T-cell (primary cell): ENCODE measurements at places on chromosomes 3 and 15. TPM values are rescaled to one million over a fixed set of nuclear protein-coding genes. Genes with fewer than 3 reads are reported as not detected.
A peak's percentile ranks its signal among the peaks of the same experiment; 100 is the strongest.

The CFAP91 gene
- total RNA-seq: 1.2 TPM

The ZMAT3 gene
- total RNA-seq: 24.2 TPM

The TMEM39A gene
- total RNA-seq: 35.4 TPM

The ARGFX gene
- total RNA-seq: not detected

The POC1A gene
- total RNA-seq: 1.7 TPM

The CLSTN2 gene
- under 0.01 TPM for total RNA-seq

The ACAA1 gene
- total RNA-seq: 95.4 TPM

The RBP2 gene
- not detected for total RNA-seq

The ASB7 gene
- total RNA-seq: 17.7 TPM

DNA sequence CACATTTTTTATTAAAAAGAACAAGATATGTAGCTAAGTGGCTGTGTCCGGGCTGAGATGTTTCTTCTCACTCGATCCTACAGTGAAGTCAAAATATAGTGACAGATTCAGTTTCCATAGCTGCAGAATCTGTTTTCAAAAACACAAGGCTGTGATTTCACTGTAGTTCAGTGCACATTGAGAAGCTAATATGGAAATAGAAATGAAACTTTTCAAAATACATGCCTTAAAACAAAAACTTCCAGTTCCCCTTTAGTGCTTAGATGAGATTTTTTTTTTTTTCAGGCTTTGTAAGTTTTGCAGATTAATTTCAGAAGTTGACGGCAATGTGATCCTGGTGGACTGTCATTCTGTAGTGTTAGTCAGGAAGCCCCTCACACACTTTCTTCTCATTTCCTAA, 23.8 kb upstream of the TRAK1 start:
- no peak overlapping the region for H3K27ac ChIP-seq
- DNase-seq: no peak
- H3K27me3 ChIP-seq: no peaks in the 10 kb centered on the region
- no peak overlapping the region for H3K4me3 ChIP-seq

GRCh38 chr3:195911041-195911945, 2.9 kb upstream of the TNK2 start:
- H3K27me3 ChIP-seq: peaks cover 6% of the 10 kb centered on the region
- no peak overlapping the region for H3K27ac ChIP-seq
- no peaks in the 10 kb centered on the region for H3K36me3 ChIP-seq
- no peak for DNase-seq

GRCh38 chr15:62105266-62105665, 38.5 kb downstream of the C2CD4A start:
- H3K4me1 ChIP-seq: no peaks in the 10 kb centered on the region
- no peak overlapping the region for H3K4me3 ChIP-seq
- no peak overlapping the region for H3K27ac ChIP-seq
- H3K27me3 ChIP-seq: no peaks in the 10 kb centered on the region
- no peak for DNase-seq

- no peaks in the 10 kb centered on the region for H3K4me1 ChIP-seq
- no peaks in the 10 kb centered on the region for H3K36me3 ChIP-seq
- no peak overlapping the region for H3K27ac ChIP-seq
- H3K4me3 ChIP-seq: no peak overlapping the region
- no peaks in the 10 kb centered on the region for H3K27me3 ChIP-seq
These were observed 101.8 kb downstream of the NFKBIZ start for GRCh38 chr3:101950985-101951733.

DNA sequence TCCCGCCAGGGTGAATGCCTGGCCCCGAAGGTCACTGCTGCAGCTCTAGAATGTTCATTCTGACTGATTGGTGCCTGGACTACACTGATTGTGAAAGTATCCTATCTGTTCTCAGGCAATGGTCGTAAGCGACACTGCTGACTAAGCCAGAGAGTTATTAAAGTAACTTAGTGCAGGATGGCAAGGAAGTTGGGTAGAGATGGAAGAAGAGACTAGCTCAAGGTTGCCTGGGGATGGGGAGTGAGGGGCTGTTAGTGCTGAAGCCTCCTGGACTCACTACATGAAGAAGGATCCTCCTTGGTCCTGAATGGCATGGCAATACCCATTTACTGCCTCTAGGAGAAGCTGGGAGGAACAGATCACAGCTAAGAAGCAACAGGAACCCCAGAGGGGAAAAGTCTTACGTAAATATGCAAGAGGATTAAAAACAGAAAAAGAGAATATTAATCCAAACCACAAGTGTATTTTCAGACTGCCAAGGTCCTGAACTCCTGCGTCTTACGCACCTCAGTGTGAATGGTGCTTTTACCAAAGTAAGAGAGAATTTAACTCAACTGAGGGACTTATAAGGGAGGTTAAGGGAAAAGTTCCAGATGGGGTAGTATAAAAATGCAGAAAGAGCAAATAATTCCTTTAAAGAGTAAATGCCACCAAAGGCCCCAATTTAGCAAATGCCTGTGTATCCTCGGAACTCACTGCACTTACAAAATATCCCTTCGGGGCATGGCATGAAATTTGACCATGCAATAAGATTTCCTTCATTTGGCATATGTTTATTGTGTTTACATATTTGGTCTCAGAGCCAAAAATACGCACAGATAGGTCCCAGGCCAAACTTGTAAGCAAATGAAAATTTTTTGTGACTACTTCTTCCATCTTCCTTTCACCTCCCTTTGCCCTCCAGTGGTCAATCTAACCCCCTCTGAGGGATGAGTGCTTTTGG, 64.0 kb upstream of the DGKG start:
- no peaks in the 10 kb centered on the region for H3K36me3 ChIP-seq
- no peak overlapping the region for H3K27ac ChIP-seq
- H3K27me3 ChIP-seq: no peaks in the 10 kb centered on the region
- no peak overlapping the region for H3K4me3 ChIP-seq
- H3K4me1 ChIP-seq: no peaks in the 10 kb centered on the region

GRCh38 chr3:123113889-123114450, 47.1 kb downstream of the PDIA5 start:
- H3K27me3 ChIP-seq: no peaks in the 10 kb centered on the region
- H3K4me3 ChIP-seq: no peak overlapping the region
- peaks cover 5% of the 10 kb centered on the region for H3K36me3 ChIP-seq
- H3K27ac ChIP-seq: no peak overlapping the region

DNA sequence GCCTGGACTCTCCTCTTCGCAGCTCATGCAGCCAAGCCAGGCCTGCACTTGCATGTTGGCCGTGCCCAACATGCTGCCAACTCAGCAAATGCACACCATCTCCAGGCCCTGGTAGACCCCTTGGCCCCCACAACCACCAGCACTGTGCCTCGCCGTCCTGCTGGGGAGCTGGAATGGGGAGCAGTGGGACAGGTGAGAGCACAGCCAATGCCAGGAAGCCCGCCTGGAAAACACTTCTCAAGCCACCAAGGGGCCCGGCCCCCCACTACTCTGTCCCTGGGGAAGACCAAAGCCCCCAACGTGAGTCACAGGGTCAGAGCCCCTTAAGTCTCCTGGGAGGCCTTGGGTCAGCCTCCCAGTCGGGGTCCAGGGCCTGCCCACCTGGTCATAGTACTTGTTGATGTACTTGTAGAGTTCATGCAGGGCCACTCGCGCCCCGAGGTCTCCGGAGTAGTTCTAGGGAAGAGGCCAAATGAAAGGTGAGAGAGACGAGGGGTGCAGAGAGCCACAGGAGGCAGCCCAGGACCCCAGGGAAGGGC, 24.5 kb downstream of the PLXNB1 start:
- no peaks in the 10 kb centered on the region for H3K4me1 ChIP-seq
- H3K27ac ChIP-seq: no peak overlapping the region
- H3K4me3 ChIP-seq: no peak overlapping the region
- DNase-seq: no peak

DNA sequence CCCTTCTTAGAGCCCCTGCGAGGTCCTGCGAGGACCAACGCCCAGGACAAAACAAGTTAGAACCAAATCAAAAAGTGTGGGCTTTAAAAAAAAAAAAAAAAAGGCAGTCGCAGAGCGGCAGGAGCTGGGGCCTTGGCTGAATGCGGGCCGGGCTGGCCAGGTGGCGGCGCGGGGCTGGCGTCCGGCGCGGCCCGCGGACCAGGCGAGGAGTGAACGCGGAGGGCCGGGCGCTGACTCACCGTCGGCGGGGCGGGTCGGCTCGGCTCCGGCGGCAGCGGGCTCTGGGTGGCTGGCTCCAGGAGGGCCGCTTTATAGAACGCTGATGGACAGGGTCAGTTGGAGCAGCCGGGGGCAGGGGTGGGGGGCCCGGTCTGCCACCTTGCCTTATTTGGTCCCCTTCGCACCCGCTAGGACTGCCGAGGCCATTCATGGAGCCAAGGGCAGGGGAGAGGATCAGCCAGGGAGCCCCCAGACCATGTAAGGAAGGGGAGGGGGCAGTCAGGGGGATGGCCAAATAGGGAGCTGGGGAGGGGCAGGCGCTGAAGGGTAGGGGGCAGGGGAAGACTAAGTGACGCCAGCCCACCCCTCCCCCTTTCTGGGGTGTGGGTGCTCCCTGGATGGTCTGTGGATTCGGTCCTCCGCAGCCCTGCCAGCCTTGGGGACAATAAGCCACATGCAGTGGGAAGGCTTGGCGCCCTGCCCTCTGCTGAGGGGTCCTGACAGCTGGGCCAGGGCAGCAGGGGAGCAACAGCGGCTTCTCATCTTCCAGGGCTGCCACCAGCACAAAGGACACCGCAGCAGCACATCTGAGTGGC, at the start of gene ACTC1:
Gene ACTC1 (minus strand): TSS at position 283 of the 815 bp plus-strand sequence. CDS start 741 bp downstream, outside the sequence.
- H3K4me1 ChIP-seq: no peaks in the 10 kb centered on the region
- peaks cover 55% of the 10 kb centered on the region for H3K27me3 ChIP-seq
- H3K27ac ChIP-seq: no peak within 1 kb of the TSS

GRCh38 chr15:73972984-73973682, 19.0 kb downstream of the STOML1 start:
- peaks cover 25% of the 10 kb centered on the region for H3K27me3 ChIP-seq
- peak; percentile 73 for DNase-seq
- H3K36me3 ChIP-seq: no peaks in the 10 kb centered on the region
- H3K4me1 ChIP-seq: peaks cover 2% of the 10 kb centered on the region
- H3K4me3 ChIP-seq: peak overlapping the region; percentile 26

- no peak overlapping the region for H3K27ac ChIP-seq
- no peaks in the 10 kb centered on the region for H3K27me3 ChIP-seq
- no peak for DNase-seq
- no peaks in the 10 kb centered on the region for H3K4me1 ChIP-seq
- H3K4me3 ChIP-seq: no peak overlapping the region
These were observed 69.9 kb upstream of the GOLIM4 start for GRCh38 chr3:168165390-168166269.

DNA sequence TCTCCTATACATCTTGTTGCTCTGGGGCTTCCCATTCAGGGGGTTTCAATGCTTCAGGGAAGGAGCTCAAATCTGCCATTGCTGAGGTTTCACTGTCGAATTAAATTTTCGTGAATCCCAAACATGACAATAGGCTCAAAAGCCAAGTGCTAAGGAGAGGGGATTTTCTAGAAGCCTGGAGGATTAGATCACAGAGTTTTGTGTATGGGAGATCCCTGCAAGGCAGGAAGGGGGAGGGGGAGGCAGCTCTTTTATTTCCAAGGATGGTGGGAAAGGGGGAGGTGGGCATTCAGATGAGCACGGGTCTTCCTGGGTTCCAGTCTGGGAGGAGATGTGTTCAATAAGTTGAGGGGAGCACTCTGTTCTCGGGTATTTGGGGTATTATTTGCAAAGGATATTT, 69.9 kb upstream of the DLG1 start:
- H3K4me1 ChIP-seq: no peaks in the 10 kb centered on the region
- no peaks in the 10 kb centered on the region for H3K36me3 ChIP-seq

- no peaks in the 10 kb centered on the region for H3K4me1 ChIP-seq
- no peak overlapping the region for H3K4me3 ChIP-seq
- no peaks in the 10 kb centered on the region for H3K27me3 ChIP-seq
- H3K36me3 ChIP-seq: no peaks in the 10 kb centered on the region
These were observed 342.3 kb upstream of the ADAMTS9 start for GRCh38 chr3:65030014-65030627.

GRCh38 chr3:171654809-171655208, 155.5 kb downstream of the PLD1 start:
- H3K36me3 ChIP-seq: no peaks in the 10 kb centered on the region
- H3K27ac ChIP-seq: no peak overlapping the region
- H3K4me1 ChIP-seq: no peaks in the 10 kb centered on the region
- no peaks in the 10 kb centered on the region for H3K27me3 ChIP-seq

DNA sequence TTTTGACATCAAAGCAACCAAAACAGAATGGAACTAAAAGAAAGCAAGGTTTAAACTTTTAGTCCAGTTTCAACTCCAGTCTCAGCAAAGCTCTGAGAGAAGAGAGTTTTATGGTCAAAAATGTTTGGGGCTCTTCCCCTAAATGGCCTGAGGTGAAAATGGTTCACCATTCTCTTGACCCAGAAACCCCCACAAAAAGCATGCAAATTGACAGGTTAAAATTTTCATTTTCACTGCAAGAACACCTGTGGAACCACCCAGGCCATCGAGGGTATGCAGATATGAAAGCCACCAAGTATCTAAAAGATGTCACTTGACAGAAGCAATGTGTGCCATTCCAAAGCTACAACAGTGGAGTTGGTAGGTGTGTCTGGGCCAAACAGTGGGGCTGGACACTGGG, 195.0 kb downstream of the MAGI1 start:
- no peaks in the 10 kb centered on the region for H3K4me1 ChIP-seq
- no peaks in the 10 kb centered on the region for H3K27me3 ChIP-seq
- H3K4me3 ChIP-seq: no peak overlapping the region
- no peak for DNase-seq
- no peaks in the 10 kb centered on the region for H3K36me3 ChIP-seq
- H3K27ac ChIP-seq: no peak overlapping the region

DNA sequence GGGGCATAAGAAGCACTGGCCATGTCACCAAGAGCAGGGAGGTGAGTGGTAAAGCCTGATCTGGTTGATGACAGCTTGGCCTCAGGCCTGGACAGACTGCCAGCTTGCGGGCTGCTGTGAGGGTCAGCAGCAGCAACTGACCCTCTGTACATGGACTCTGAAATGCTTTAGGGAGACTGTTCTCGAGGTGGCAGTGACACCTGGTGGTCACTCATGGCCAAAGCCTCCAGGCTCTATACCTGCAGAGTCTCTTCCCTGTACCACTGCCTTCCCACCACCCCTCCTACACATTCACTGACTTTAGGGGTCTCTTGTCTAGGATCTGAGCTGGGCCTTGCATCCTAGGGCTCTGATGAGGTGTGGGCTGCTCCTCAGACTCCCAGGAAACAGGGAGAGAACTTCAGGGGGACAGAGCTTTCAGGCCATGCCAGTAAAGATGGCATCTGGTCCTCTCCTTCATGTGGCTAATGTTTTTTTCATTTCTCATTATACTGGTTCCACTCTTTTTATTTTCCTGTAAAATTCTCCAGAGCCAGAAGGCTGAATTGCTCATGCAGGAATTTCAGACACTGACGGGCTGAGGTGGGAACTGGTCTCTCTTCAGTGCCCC, 17.2 kb upstream of the TIMP4 start:
- no peaks in the 10 kb centered on the region for H3K4me1 ChIP-seq
- no peaks in the 10 kb centered on the region for H3K27me3 ChIP-seq
- H3K4me3 ChIP-seq: no peak overlapping the region
- no peak for DNase-seq

DNA sequence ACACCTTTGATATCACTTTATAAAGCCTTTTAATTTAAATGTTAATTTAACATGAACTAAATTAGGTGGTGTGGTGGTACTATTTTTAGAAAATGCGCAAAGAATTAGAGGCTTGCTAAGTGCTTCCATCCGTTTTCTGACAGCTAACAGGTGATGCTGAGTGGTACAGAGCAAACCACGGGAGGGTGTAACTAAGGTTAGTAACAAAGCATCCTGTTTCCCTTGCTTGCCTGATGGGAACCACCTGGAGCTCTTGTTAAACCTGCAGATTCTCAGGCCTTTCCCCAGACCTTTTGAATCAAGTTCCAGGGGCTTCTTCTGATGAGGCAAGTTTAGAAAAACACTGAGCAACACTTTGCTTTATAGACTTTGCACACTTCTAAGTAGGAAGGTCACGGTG, 101.0 kb downstream of the ATG7 start:
- DNase-seq: no peak
- H3K36me3 ChIP-seq: peaks cover 16% of the 10 kb centered on the region
- H3K4me3 ChIP-seq: no peak overlapping the region
- no peak overlapping the region for H3K27ac ChIP-seq
- no peaks in the 10 kb centered on the region for H3K4me1 ChIP-seq

- no peak overlapping the region for H3K27ac ChIP-seq
- no peaks in the 10 kb centered on the region for H3K27me3 ChIP-seq
These were observed 363.4 kb upstream of the LRRC3B start for GRCh38 chr3:26259176-26259575.
